ENCODE measurements at places on chromosomes 12 and 14. TPM values are rescaled to one million over a fixed set of nuclear protein-coding genes. Genes with fewer than 3 reads are reported as not detected.

GRCh38 chr12:14883686-14884085 lies 2.0 kb downstream of the MGP start:
- no peak for DNase-seq

DNA sequence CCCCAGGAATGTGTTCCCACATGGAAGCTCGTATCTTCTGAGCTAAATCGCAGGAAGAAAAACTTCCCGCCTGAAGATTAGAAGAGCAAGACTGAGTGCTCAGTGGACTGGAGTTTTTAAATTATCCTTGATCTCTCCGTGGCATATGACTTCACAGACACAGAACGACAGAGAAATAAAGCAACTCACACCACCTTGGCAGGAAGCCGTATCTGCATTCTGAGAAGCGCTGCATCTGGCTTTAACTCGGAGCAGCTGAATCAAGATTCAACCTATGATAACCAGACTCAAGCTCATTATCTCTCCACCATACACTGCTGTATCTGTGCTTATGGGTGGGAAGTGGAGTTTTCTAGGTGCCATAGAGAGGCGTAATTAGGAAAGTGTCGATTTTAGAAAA lies 1482.7 kb downstream of the AACS start:
- no peak for DNase-seq

MAP3K9 gene
- 5.5 TPM for total RNA-seq

DNA sequence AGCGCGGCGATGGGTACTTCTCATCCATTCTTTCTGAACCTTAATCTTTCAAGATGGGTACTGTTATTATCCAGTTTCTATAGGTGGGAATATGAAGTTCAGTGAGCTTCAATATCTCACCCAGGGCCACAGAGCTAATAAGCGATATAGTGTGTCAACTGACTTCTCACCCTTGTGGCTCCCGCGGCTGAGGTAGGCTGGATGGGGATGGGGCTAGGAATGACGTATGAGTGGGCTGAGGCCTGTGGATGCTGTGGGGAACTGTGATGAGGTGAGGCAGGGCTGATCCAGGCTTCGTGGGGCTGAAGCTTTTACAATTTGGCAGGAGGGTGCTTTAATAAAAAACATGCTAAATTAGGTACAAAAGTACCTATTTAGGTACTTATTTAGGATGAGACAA lies 32.9 kb upstream of the ATP23 start:
- DNase-seq, result no peak

C12orf50 gene
- not detected for total RNA-seq

- peak; percentile 83 for DNase-seq
Observed at GRCh38 chr14:21092273-21093011, 6.0 kb downstream of the ZNF219 start.

GRCh38 chr12:78240827-78241226 lies 410.1 kb downstream of the NAV3 start:
- DNase-seq, result no peak

ASB2 gene
- total RNA-seq, result 19.8 TPM

DNA sequence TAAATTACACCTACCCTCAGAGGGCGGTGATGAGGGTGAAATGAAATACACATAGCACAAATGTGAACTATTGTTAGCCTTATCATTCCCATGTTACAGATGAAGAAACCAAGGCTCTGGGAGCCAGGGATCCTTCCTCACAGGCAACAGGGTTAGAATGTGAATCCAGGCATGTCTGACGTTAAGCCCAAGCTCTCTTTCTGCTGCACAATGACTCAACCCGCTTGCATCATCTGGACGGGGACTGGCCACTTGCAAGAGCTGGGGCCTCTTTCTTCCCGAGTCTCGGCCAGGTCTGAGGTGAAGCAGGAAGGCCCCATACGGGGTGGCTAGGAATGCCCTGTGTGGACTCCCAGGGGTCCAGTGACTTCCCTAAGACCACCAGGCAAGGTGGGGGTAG lies 105.2 kb downstream of the RBM19 start:
- no peak for DNase-seq

RASAL1 gene
- total RNA-seq, result 2.2 TPM

DNA sequence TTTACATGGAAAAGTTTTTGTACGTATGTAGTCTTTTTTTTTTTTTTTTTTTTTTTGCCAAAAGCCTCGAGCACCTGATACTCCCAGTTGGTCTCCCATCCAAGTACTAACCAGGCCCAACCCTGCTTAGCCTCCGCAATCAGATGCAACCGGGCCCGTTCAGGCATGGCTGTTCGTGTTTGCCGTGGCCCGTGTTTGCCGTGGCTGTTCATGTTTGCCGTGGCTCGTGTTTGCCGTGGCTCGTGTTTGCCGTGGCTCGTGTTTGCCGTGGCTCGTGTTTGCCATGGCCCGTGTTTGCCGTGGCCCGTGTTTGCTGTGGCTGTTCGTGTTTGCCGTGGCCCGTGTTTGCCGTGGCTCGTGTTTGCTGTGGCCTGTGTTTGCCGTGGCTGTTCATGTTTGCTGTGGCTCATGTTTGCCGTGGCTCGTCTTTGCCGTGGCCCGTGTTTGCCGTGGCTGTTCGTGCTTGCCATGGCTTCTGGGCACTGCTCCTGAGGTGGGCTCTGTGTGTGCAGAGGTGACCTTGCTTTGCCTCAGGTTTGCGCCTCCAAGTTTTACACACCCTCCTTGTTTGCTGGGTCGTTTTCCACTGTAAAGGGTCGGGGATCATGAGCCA lies 26.8 kb upstream of the MMP17 start:
- DNase-seq, result no peak

GRCh38 chr14:100767003-100767787 lies 40.5 kb downstream of the DLK1 start:
- no peak for DNase-seq

DNA sequence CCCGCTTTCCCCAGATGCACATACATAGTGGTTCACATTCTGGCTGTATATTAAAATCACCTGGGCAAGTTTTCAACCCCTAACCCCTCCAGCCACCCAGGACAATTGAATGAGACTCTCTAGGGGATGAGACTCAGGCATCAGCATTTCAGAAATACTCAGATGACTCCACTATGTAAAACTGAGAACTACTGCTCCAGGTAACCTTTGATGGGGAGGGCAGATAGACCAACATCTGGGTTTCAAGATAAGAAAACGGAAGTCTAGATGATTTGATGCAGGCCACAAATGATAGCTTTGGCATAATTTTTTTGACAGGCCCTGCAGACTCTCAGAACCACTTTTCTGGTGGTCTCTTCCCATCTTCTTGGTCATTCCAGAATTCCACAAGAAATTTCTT lies 341.1 kb downstream of the EMP1 start:
- no peak for DNase-seq

GRCh38 chr14:65502676-65503124 lies 90.2 kb downstream of the FUT8 start:
- DNase-seq, result no peak

DNA sequence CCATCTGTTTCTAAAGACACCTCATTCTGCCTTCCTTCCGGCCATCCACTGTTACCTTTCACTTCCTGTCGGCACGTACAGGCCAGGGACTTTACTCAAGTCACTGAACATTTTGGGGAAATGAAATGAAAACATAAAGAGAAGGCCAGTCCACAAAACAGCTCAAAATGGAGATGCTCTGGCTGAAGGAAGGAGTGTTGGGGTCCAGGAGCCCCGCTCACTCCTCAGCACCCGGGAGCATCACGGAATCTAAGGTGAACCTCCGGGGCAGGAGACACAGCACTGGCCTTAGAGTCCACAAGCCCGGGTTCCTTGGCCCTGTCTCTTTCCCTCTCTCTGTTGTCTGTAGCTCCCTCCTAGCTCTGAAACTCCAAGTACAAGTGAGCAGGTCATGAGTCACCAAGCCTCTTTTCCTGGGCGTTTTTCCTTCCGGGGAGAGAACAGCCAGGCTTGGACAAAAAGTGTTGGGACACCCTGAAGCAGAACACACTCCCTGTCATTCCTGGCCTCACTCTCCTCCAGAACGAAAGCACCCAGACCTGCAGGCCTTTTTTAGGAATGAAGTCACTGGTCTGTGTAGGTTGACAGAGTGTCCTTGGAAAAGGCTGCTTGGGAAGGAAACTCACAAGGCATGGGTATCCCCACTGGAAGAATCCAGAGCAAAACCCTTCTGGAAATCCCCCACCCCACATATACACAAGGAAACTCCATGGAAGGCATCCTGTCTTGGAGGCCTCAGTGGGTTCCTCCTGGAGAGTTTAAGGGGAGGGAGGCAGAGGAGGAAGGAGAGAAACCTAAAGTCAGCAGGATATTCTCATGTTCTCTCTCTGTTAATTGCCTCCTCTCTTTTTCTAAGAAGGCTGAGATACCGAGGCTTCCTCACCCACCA lies 245.3 kb downstream of the ZFP36L1 start:
- DNase-seq, result no peak

GRCh38 chr12:93230326-93230720 lies 147.4 kb upstream of the NUDT4 start:
- no peak for DNase-seq

NOXRED1 gene
- 0.23 TPM for total RNA-seq

STAC3 gene
- 6.1 TPM for total RNA-seq

- no peak for DNase-seq
Observed at GRCh38 chr12:58184212-58184611, 242.8 kb downstream of the ATP23 start.

- DNase-seq, result no peak
Observed at GRCh38 chr12:51922762-51923505, 15.6 kb downstream of the ACVRL1 start.

BEST3 gene
- not detected for total RNA-seq

GRCh38 chr14:104878582-104878981 lies 13.5 kb downstream of the CEP170B start:
- no peak for DNase-seq

SOX5 gene
- 0.34 TPM for total RNA-seq

WSCD2 gene
- total RNA-seq, result not detected

GRCh38 chr14:100686858-100687257 lies 39.8 kb upstream of the DLK1 start:
- no peak for DNase-seq

GRCh38 chr12:96912943-96913342 lies 5.9 kb downstream of the NEDD1 start:
- no peak for DNase-seq

SPX gene
- total RNA-seq, result 1.1 TPM

- DNase-seq, result no peak
Observed at GRCh38 chr12:55025508-55025907, 5.7 kb downstream of the NEUROD4 start.

DNA sequence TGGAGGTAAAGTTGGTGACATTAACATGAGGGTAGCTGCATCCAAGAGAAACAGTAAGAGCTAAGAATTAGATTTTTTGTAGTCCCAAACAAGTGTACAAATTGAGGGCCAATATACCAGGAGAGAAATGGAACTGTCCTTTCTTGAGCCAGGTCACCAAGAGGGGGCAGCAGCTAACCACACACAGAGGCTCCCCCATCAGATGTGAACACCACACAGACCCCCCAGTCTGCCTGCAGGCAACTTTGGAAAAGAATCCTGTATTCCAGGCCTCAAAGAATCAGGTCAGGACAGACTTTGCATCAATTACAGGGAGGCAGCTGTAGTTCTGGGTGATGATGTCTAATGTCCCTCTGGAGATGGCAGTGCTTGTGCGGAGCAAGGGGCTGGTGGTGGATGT lies 77.9 kb downstream of the SPTB start:
- no peak for DNase-seq

DNA sequence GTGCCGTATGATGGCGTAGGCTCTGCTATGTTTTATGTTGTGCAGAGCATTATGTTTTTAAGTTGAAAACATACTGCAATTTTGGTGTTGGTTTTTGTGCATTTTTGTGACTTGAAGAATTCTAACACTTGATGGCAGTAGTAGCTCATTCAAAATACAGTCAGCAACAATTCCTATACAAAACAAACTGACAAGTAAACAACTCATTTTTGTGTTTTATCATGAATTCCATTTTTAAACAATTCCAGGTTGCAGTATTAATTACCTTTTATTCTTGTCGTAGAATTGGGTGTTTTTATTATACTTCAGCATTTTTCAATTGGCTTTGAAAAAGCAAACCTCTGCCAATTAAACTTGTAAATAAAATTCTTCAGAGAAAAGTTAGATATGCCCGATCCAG lies 4.1 kb upstream of the CCER1 start:
- DNase-seq, result no peak

DNA sequence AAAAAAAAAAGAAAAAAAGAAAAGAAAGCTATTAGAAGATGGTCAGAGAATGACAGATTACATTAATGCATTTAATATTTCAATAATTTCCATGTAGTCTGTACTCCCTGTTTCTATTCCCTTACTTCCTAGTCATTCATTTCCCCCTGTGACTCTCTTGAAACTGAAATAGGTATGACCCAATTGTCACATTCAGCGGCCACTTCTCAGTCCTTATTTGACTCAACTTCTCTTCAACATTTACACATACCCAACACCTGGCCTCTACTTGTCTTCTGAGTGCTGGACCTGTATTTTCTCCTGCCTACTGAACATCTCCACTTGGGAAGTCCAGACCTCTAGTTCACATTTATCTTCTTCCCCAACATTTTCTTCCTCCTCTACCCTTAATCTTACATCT lies 7.2 kb downstream of the EEA1 start:
- DNase-seq, result no peak

- no peak for DNase-seq
Observed at GRCh38 chr14:98498019-98498885, 773.7 kb downstream of the BCL11B start.

GRCh38 chr12:51351913-51352532 lies 5.5 kb upstream of the CELA1 start:
- DNase-seq, result peak; percentile 32
